ENCODE measurements at places on chromosomes 5 and 9.
A peak's percentile ranks its signal among the peaks of the same experiment; 100 is the strongest.

GRCh38 chr9:37564916-37565315 lies 11.3 kb downstream of the FBXO10 start:
- DNase-seq = no peak

DNA sequence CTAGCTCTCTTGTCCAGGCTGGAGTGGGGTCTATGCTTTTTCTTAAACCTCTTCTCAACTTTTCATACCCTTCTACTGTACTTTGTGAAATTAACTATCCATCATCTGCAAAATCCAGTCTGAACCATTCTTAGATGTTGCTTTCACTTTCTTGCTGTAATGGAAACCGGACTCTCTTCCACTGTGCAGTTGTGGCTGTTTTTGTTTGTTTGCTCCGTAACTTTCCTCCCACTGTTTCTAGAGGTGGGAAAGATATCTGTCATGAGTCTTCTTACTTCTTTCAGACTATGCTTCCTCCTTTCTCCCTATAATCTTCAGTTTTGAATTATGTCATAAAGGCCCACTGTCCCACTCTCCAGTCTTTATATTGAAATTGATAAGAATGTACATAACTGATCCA lies 6.5 kb downstream of the TNPO1 start:
- no peak for DNase-seq

GRCh38 chr5:8471581-8471980 lies 602.6 kb downstream of the MTRR start:
- DNase-seq = no peak

GRCh38 chr5:77882670-77883257 lies 106.6 kb upstream of the TBCA start:
- no peak for DNase-seq

- no peak for DNase-seq
Measured at GRCh38 chr5:139787257-139787567, 8.4 kb upstream of the PSD2 start.

DNA sequence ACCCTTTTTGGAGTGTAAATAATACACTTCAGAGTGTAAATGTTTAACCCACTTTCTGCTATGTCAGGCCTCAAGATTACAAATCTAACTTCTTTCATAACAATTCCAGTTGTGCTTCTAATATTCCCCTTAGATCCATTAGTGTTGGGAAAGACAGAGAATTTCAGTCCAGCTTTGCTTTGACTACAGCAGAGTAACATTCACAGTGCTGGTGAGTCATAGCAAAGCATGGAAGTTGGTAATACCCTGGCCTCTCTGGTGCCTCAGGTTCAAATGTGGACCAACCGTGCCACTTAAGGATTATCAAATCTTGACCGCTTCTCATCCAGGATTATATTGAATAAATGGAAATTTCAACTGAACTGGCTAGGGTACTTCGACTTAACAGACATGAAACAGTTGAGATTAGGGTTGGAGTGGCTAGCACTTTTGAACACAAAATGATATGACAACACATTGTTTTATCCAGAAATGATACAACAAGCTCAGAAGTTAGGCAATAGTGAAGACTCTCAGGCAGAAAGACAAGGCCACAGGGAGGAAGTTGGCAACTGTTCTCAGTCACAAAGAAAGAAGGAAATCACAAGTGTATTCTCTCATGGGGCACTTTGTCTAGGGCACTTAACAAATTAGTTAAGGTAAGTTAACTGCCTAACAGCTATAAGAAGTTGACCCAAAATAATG lies 24.4 kb upstream of the RASA1 start:
- no peak for DNase-seq

DNA sequence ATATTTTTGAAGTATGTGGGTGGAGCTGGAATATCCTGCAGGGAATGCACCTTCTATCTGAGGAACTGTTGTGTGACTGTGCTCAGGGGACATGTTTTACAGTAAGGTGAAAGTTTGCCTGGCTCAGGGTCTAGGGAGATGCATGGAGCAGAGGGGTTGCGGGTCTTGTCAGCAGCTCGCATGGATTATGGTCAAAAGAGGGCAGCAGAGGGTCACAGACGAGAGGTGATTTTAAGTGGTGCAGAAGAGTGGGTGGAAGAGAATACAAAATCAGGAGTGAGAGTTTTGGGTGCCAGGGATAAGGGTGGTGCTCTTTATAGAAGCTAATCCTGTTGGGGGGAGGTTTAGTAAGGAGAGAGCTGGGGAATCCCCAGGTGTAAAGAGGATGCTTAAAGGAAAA lies 53.5 kb upstream of the GRIN3A start:
- DNase-seq = peak; percentile 44

DNA sequence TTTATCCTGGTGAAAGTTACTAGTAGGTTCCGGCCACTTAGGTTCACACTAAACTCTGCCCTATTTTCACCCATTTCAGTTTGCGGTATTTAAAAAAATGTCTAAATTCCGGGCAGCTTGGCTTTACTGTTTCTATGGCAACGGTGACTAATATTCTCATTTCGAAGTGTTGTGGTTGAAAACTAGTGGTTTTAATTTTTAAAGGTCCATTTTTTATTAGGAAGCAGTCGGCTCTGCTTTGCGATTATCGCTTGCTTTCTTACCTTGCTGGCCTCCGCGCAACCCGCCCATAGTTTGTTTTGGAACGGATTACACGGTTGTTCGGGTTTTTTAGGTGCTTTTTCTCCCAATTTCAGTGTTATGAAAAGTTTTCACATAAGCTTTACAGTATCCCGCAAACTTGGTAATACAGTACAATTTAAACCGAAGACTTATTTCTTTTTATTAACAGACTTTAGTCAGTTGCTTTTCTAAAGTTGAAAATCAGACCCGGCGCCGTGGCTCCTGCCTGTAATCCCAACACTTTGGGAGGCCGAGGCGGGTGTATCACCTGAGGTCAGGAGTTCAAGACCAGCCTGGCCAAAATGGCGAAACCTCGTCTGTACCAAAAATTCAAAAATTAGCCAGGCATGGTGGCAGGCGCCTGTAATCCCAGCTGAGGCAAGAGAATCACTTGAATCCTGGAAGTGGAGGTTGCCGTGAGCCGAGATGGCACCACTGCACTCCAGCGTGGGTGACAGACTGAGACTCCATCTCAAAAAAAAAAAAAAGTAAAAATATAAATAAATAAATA lies 1.6 kb downstream of the KDM4C start:
- no peak for DNase-seq

DNA sequence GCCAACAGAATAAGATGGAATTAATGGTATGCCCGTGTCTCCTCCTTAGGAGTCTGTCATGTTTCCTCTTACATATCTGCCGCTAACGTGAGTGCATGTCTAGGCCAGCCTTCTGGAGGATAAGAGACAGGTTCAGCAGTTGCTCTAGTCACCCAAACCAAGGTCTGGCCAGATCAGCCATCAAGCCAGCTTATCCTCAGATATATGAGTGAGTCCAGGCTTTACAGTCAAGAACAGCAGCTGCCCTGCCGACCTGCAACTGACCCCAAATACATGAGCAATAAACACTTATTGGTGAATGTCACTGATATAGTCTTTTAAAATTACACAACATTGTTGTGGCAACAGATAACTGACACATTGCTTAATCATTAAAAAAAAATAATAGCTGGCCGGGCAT lies 123.5 kb downstream of the TSSK1B start:
- no peak for DNase-seq

- no peak for DNase-seq
Measured at GRCh38 chr5:39093352-39093751, 19.2 kb upstream of the RICTOR start.

DNA sequence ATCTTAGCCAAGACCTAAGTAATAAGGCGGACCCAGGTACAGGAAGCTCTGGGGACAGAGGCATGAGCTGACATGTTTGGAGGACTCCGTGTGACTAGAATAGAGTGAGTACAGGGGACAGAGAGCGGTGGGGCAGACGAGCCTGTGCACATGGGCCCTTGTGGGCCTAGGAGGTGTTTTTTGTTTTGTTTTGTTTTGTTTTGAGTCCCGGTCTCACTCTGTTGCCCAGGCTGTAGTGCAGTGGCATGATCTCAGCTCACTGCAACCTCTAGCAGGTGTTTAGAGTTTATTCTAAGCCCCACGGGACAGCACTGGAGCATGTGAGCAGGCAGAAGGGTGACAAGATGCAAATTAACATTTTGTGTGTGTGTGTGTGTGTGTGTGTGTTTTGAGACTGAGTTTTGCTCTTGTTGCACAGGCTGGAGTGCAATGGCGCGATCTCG lies 3.1 kb upstream of the EEIG1 start:
- DNase-seq = no peak

DNA sequence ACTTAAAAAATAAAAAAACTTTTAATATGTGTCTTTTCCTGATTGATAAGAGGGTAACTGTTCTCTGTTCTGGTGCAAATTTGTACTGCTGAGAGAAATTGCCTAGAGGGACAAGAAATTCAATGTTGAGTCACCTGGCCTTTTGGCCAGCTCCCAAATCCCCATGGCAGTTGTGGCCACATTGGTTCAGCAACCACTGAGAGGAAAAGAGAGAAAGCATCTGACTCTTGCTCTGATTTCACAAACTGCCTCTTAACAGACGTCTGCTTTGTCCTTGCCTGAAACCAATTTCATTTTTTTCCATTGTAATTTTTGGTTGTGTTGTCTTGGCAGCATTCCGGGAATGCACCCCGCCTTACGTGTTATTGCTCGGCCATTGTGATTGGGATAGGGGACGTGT lies 42.4 kb downstream of the NTRK2 start:
- no peak for DNase-seq

DNA sequence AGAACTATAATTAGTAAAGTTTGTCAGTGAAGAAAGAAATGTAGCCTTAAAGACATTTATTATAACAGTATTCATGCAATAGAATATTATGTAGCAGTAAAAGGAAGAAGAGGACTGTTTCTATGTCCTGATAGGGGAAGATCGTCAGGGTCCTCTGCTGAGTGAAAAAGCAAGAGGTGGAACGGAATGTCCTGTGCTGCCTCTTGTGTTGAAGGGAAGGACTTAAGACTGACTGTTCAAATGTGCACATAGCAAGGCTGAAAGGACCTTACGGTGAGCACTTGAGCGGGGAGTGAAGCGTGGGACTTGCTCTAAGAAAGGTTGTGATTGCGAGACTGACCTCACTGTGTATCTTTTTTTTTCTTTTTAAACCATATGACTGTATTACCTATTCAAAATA lies 63.2 kb downstream of the SNX24 start:
- no peak for DNase-seq

DNA sequence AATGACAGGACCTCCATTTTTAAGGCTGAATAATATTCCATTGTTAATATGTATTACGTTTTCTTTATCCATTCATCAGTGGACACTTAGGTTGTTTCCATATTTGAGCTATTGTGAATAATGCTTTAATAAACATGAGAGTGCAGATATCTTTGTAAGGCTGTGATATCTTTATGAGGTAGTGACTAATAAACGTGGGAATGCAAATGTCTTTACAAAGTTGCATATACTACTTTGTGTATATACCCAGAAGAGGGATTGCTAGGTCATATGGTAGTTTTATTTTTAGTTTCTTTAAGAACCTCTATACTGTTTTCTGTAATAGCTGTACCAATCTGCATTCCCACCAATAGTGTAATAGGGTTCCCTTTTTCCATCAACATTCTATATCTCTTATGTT lies 148.7 kb downstream of the FOCAD start:
- no peak for DNase-seq

GRCh38 chr5:29899583-29899982 lies 1293.9 kb upstream of the CDH6 start:
- no peak for DNase-seq

DNA sequence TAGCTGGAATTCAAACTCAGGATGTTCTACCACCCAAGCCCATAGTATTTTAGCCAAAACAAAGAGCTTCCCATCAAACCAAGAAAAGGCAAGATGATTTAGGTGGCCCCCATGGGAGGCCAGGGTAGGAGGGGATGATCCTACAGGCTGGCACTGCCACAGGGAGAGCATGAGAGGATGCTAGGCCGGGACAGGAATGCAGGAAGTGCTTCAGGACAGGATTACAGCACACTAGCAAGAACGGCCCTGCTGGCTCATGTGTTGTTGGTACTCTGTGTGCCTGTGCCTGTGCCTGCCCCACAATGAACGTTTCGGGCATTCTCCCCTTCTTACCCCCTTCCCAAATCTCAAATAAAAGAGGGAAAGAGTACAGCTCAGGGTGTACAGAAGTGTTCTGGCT lies 110.7 kb upstream of the TRIM32 start:
- DNase-seq = no peak

GRCh38 chr5:54234304-54234933 lies 76.0 kb downstream of the ARL15 start:
- no peak for DNase-seq

DNA sequence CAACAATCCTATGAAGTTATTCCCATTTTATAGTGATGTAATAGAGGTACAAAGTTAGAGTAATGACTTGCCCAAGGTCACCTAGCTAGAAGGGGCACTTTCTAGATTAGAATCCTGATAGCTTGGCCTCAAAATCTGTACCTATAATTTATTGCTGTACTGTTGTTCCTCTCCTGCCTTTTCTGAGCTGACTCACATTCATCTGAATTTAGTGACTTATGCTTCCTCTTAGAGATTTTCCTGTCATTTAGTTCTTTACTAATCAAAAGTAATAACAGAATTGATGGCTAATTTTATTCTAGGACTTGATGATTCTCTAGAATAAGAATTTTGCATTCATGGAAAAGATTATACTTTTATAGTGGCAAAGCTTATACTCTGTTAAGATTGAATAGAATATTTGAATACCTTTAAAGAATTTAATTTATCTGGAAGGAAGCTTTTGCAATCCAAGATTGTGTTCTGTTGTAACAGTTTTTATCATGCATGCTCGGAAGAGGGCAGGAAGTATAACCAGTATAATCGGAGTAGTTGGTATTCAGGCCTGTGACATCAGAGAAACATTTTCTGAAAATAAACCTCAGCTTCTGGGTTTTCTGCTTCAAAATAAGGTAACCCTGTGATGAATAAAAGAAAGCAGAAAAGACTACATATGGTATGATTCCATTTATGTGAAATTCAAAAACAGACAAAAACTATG lies 21.3 kb downstream of the CYSTM1 start:
- no peak for DNase-seq

Data from left renal cortex interstitium (tissue), 4 donors.